Forelimb muscle (tissue), 1 donor: ENCODE measurements at places on chromosomes 4 and X. TPM values are rescaled to one million over a fixed set of nuclear protein-coding genes. Genes with fewer than 3 reads are reported as not detected.
A peak's percentile ranks its signal among the peaks of the same experiment; 100 is the strongest.

DNA sequence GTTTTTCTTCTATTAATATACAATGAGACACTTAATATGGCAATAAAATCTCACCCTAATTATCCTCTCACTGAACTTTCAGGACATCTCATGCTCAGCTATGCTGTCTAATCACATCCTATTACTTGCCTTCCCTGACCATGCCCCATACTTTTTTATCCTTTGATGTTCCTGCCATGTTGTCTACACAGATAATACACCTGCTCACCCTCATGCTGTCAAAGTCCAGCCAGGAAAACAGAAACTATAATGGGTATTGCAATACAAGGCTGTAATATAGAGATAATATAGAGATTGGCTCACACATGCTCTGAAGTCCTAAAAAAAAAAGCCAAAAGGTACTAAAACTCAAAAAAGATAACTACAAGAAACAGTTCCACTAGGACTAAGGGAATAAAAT is 305.4 kb downstream of the PRDM5 start:
- DNase-seq: no peak

The GPRASP3 gene
- 7.0 TPM for polyA plus RNA-seq

The TMEM35A gene
- polyA plus RNA-seq: 1.6 TPM

The MUC7 gene
- not detected for polyA plus RNA-seq

The EPGN gene
- 0.32 TPM for polyA plus RNA-seq

The MPC1L gene
- polyA plus RNA-seq: not detected

The MAOB gene
- polyA plus RNA-seq: 0.95 TPM

DNA sequence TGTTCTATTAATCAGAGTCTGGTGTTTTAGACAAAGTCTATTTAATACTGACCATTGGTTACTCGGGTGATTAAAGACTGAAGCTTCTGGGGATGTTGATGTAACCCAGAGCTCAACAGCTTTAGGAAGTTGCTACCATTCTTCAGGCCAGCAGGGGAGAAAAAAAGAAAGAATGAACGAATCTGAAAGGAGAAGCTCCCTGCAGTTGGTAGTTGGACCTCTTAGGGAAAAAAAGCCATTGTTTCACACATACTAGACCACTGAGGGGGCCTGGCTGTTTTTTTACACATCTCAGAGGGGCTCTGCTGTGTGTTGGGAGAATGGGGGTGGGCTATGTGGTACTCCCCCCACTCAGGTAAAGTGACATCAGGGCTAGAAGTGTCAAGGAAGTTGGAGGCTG is 378.9 kb downstream of the KCNIP4 start:
- DNase-seq: no peak

DNA sequence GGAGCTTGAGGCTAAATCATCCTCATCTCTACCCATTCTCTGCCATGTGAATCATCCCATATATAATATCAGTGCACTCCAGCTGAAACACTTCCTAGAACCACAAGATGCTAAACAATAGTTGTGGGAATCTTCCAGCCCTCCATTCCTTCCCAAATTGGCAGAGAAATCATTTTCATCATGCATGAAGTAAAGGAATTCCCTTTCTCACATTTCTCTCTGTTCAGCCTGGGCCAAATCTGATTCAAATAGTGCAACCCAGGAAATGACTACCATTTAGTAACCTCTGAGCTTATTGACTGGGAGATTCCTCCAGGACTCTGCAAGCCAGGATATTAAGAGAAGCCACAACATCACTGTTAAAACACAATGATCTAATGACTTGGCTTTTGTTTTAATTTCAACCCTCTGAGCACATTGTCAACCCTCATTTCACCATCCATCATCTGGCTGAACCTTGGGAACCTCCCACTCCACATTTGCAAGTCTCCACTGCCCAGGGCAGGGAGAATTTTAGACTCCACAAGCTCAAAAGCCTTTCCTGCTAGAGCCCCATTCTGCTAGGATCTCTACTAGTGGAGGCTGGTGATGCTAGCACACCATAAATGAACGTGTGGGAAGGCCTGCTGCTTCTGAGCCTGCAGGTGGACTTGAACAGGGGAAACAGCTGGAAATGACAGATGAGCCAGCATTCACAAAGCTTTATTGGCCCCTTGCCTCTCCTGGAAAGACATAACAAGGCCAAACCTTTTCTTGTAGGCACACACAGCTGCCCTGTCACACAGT is 133.9 kb downstream of the TET2 start:
- DNase-seq: peak; percentile 24

The PPP1R3F gene
- polyA plus RNA-seq: 7.9 TPM

GRCh38 chr4:78939667-78940008 is 400 bp upstream of the PAQR3 start:
- DNase-seq: no peak

The SSX4 gene
- polyA plus RNA-seq: not detected

GRCh38 chr4:88240297-88240714 is 44.1 kb downstream of the PPM1K start:
- DNase-seq: no peak

- DNase-seq: no peak
Measured at GRCh38 chr4:10085386-10085785, 31.2 kb downstream of the WDR1 start.

GRCh38 chrX:29318012-29318411 is 730.8 kb downstream of the IL1RAPL1 start:
- no peak for DNase-seq

GRCh38 chrX:63330681-63331080 is 20.5 kb downstream of the SPIN4 start:
- DNase-seq: no peak

GRCh38 chr4:72911316-72911715 is 158.2 kb downstream of the COX18 start:
- DNase-seq: no peak

The ADH4 gene
- polyA plus RNA-seq: 0.24 TPM

The F8 gene
- polyA plus RNA-seq: 5.1 TPM

GRCh38 chrX:39843318-39843717 is 254.4 kb downstream of the BCOR start:
- DNase-seq: no peak

- no peak for DNase-seq
Measured at GRCh38 chr4:118033148-118034052, 886 bp upstream of the NDST3 start.

GRCh38 chr4:81431971-81432370 is 39.7 kb downstream of the RASGEF1B start:
- no peak for DNase-seq

DNA sequence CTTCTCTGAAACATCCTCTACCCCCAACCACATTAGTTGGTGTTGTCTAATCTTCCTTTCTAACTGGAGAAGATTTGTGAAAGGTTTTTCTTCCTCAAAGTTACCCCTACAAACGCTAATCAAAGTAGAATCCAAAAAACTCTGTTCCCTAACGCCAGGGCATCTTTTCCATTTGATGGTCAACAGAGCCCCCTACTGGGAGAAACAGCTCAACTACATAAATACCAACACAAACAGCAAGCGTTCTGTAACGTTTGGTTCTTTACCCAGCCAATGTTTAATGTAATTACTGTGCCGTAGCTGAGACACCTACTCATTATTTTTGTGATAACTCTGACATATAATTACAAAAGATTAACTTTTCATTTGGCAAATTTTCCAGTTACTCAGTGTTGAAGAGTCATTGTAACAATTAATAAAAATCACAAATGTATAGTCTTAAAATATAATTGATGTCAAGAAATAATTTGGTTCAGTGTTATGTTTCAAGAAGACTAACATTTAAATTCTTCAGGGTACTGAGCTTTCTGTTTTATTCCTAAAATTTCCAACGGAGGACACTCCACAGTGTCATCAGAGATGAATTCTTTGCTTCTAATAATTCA is 94.9 kb upstream of the TBC1D9 start:
- peak; percentile 58 for DNase-seq

The MMRN1 gene
- polyA plus RNA-seq: 4.8 TPM

The TMEM154 gene
- 0.68 TPM for polyA plus RNA-seq

GRCh38 chr4:763922-764321 is 58.3 kb downstream of the PCGF3 start:
- DNase-seq: no peak

DNA sequence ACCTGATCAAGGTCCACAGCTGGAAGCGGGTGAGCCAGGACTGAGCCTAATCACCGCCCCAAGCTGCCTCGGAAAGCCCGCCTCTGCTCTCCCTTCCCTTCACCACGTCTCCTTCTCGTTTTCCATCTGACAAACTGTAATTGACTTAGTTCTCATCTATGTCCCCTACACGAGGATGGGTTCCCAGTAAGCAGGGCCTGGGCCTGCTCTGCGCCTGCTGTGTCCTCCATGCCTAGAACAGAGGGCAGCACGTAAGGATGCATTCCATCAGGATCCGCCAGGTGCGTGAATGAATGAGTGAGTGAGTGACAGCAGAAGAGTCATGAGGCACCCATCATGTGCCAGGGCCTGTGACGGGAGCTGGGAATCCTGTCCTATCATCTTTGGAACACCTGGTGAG is 86.7 kb downstream of the JAKMIP1 start:
- DNase-seq: no peak

DNA sequence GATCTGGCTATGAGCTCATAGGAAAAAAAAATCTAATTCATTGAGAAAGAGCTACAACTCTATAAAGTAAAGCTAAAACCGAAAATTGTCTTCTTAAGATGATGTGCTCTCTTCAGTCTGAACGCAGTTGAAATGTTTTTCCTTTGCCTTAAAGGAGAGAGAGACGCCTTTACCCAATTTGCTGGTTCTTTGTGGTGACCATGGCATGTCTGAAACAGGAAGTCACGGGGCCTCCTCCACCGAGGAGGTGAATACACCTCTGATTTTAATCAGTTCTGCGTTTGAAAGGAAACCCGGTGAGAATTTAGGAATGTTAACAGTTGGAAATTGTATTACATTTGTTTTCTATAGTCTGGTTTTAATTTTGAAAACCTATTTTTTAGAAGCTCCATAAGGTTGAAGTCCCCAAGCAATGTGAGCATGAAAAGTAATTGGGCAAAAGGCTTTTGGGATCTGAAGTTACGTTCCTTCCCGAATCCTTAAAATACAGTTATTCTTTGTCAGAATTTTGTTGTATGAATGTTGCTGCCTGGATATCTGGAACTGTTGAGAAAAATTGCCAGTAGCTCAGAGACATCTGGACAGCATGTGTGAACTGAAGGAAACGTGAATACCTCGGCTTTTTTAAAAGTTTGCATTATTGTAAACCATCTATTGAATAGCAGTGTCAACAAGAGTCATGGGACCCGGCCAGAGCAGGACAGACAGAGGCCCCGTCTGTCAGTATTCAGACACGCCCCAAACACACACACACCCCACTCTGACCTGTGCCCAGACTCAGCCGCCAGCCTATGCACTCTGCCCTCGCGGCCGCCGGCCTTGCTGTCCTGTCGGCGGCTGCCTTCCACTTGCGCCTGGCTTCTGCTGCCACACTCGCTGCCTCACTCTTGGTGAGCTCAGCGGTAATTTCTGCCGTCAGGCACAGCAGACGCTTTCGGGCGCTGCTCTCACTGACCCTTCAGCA is 9.9 kb downstream of the PIGG start:
- DNase-seq: no peak

DNA sequence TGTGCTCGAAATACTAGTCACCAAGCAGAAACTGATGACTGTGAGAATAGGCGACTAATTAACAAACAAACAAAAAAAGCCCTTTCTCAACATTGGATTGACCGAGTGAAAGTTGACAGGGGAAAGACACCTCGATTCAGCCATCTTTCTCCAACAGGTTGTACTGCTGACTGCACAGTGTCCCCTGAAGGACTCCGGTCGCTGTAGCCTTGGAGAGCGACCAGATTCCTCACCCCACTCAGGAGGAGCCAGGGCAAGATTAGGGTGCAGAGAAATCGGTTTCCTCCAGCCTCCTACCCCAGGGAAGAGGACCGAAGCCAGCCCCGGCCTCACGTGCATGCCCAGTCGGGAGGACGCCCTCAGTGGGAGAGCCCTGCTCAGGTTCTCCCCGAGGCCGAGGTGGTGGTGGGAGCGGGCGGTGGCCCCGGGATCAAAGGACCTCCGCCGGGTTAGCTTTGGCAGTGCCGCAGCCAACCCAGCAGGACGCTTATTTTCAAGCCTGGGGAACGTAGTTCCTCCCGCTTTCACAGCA is 1.1 kb upstream of the RAP1GDS1 start:
- no peak for DNase-seq

- no peak for DNase-seq
Measured at GRCh38 chrX:40834225-40834624, 98.9 kb upstream of the MED14 start.

GRCh38 chrX:71184803-71185495 is 38.1 kb upstream of the GJB1 start:
- no peak for DNase-seq
